ENCODE measurements at places on chromosomes 11 and 22. TPM values are rescaled to one million over a fixed set of nuclear protein-coding genes. Genes with fewer than 3 reads are reported as not detected.

SPI1 gene
- 7.5 TPM for total RNA-seq

MISFA gene
- total RNA-seq = 2.6 TPM

KLHDC7B gene
- total RNA-seq = 0.30 TPM

ROBO4 gene
- total RNA-seq = 9.7 TPM

TEAD1 gene
- total RNA-seq = 62.1 TPM

MUC6 gene
- total RNA-seq = under 0.01 TPM

C22orf15 gene
- total RNA-seq = 0.30 TPM

TAF6L gene
- total RNA-seq = 13.8 TPM

GPR83 gene
- 0.10 TPM for total RNA-seq

TRPM5 gene
- under 0.01 TPM for total RNA-seq

PDE3B gene
- 16.1 TPM for total RNA-seq

ADAMTS8 gene
- 1.8 TPM for total RNA-seq

CCDC73 gene
- under 0.01 TPM for total RNA-seq

GRCh38 chr11:113465786-113466185 is 9.4 kb downstream of the DRD2 start:
- no peak for DNase-seq

DNA sequence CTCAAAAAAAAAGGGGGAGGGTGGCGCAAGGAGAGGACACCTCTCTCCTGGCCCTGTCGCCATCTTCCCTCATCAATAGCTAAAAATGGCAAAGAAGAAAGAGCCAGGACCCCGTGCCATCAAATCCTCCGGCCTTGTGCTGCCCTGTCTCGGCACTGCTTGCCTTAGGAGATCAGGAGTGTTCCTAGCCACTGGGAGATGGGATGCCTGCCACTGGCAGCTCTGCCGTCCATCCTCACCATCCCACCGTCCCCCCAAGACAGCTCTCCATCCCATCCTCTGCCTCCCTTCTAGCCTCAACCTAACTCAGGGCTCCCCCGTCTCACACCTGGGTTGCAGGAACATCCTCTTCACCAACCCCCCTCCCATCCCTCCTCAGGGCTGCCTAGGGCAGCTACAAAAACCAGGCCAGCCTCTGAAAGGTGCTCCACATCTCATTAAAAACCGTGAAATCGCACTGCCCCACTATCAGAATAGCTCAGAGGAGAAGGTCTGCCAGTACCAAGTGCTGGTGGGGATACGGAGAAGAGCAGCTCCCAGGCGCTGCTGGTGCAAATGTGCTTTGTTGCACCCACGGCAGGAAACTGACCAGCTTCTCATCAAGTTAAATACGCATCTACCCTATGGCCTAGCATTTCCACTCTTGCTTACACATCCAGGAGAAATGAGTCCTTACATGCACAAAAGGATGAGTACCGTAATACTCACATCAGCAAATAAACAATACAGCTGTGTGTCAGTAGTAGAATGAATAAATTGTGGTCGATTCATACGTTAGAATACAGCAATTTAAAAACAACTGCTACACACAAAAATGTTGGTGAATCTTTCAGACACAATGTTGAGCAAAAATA is 31.7 kb upstream of the GCAT start:
- no peak for DNase-seq

GRCh38 chr22:48880749-48881148 is 946.9 kb downstream of the BRD1 start:
- no peak for DNase-seq

GRCh38 chr11:42555190-42555589 is 756.6 kb upstream of the API5 start:
- DNase-seq = no peak

- no peak for DNase-seq
Observed at GRCh38 chr11:119935349-119935925, 202.5 kb downstream of the TRIM29 start.

- DNase-seq = no peak
Observed at GRCh38 chr11:114924042-114924441, 245.7 kb downstream of the NXPE2 start.

DNA sequence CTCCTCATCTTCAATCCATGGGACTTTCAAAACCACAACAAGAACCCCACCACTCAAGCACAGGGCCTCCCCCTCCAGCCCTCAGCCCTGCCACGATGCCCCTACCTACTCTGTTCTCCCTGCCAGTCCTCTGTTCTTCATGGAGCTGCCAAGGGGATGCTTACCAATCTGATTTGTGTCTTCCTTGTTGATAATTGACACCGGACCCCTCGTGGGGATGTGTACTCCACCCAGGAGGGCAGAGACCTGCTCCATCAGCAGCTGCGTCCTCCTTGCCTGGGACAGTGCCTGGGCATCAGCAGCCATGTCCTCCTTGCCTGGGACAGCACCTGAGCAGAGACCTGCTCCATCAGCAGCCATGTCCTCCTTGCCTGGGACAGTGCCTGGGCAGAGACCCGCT is 1489.2 kb downstream of the TBC1D22A start:
- DNase-seq = no peak

DNA sequence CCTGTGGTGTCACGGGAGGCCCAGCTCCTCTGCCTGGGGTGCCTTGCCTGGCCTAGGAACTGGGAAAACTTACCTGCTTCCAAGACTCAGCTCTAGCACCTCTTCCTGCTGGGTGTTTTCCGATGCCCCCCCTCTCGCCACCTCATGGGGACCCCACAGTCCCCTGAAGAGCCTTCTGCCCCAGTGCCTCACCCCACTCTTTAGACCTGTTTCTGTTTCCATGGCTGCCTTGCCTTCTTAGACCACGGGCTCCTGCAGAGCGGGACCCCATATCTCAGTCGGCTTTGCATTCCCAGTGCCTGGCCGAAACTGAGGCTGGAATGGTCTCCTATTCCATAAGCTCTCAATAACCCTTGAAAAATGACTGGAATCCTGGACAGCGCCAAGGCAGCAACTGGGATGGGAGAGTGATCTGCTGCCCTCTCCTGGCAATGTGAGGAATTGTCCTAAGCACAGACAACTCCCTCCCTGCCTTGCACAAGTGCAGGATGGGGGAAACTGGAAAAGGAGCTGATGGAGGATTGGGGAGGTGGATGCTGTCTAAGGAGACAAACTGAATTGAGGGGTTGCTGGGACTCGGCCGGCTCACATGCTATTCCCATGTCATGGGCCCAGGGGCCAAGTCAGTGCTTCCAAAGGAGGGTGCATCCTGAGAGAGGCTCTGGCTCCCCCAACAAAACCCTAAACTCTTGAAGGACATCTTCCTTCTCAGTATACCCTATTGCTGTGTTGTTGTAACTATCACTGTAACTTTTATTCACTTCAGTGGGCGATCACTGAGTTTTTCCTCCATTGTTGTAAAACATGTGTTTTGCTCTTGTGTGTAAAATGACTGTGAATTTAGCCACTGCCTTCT is 26.6 kb upstream of the IL17RA start:
- DNase-seq = peak; percentile 46

GRCh38 chr11:10294290-10294953 is 403 bp upstream of the SBF2 start:
- peak; percentile 80 for DNase-seq

DNA sequence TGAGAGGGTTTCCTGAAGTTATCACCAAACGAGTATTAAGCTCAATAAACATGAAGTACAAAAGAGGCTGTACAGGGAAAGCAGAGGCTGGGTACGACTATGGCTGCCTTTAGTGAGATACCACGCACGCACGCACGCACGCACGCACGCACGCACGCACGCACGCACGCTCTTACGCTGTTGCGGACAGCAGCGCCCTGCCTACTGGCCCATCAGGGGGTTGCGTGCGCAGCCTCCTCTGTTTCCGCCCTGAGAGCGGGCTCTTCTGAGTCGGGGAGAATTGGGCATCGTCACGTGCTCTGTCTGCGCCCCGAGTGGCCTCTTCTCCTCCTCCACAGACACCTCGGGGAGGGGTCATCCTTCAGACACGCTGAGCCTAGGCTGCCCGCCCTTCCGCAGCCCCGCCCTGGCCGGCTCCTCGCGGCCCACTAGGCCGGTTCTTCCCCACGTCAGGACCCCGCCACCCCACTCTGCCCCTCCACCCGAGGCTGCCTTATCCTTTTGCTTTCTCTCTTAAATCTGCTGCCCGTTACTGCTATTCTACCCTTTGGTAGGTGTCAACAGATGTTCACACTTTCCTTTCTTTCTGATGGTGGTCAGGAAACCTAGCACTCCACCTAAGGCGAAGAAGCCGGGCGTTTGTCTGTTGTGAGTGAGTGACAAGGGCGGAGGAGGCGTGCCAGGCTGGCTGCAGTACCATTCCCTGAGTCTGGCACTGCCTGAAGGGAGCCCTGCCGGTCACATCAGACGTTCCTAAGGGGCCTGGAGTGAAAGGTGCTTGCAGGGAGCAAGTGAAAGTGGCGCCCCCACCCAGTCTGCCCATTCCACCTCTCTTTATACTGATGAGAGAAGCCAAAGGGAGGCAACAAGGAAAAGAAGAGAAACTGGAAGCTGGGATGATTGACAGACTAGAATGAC is 300.4 kb upstream of the B3GAT1 start:
- DNase-seq = no peak

- no peak for DNase-seq
Observed at GRCh38 chr11:128551611-128552335, 35.6 kb downstream of the ETS1 start.

DNA sequence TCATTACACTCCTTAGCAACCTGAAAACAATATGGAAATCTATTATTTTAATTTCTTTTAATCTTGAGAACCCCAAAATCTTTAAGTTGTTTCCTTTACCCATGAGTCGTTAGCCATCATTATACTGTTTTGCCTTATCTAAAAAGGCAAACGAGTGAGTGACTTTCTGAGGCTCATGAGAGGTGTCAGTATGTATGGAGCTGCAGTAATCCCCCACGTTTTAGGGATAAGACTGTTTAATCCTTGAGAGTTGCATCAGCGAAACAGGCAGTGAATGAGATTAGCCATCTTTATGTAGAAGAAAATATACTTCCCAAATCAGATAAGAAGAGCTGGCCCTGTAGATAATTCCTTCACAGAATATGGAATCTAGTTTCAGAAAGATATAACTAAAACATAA is 1147.0 kb downstream of the DLG2 start:
- DNase-seq = no peak

- no peak for DNase-seq
Observed at GRCh38 chr11:9210922-9211320, 54.2 kb downstream of the DENND5A start.

- no peak for DNase-seq
Observed at GRCh38 chr11:4190519-4190918, 95.9 kb downstream of the RRM1 start.

DNA sequence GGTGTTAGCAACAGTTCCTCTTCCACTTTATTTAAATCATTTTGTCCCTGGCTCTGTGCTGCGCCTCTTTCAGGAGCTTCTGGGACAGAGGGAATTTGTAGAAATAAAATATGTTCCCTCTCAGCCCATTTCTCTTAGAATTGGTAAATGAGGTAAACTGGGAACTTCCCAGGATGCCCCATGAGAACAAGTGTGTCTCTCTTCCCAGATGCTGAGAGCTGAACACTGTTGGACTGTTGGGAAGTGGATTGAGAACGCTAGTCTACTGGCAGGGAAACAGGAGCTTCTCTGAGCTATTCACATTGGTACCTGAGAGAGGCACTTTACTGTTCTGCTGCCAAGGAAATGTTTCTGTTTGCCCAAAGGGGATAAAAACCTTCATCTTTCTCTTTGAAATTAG is 4.0 kb downstream of the CRY2 start:
- no peak for DNase-seq

- no peak for DNase-seq
Observed at GRCh38 chr11:35141571-35141971, 2.6 kb downstream of the CD44 start.

GRCh38 chr11:57131080-57131790 is 50.5 kb upstream of the LRRC55 start:
- no peak for DNase-seq

Data from skin of body (tissue), 3 donors.